Stimulated activated CD8-positive, alpha-beta memory T cell treated with anti-CD3 and anti-CD28 coated beads, Interleukin-4, amount 100 ng/mL, for 1 hour (primary cell): ENCODE measurements at places on chromosomes 1 and 21.

- no peak for DNase-seq
These were observed 198.1 kb upstream of the USP24 start for GRCh38 chr1:55413286-55413685.

DNA sequence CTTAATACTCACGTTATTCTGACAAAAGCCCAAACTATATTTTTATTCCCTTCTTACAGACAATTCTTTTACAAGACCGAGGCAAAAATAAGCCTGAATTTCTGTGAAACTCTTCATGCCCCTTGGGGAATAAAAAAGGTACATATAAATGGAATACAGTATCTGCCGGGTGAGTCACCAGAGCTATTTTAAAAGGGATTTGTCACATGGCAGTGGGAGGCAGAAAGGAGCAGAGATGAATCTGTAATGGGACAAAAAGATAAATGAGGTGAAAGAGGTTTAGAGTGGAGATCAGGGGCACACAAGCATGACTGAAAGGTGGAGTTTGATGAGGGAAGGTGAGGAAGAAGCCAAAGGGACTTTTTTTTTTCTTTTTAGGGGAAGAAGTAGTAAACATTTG is 8.8 kb downstream of the XCL1 start:
- DNase-seq = no peak

DNA sequence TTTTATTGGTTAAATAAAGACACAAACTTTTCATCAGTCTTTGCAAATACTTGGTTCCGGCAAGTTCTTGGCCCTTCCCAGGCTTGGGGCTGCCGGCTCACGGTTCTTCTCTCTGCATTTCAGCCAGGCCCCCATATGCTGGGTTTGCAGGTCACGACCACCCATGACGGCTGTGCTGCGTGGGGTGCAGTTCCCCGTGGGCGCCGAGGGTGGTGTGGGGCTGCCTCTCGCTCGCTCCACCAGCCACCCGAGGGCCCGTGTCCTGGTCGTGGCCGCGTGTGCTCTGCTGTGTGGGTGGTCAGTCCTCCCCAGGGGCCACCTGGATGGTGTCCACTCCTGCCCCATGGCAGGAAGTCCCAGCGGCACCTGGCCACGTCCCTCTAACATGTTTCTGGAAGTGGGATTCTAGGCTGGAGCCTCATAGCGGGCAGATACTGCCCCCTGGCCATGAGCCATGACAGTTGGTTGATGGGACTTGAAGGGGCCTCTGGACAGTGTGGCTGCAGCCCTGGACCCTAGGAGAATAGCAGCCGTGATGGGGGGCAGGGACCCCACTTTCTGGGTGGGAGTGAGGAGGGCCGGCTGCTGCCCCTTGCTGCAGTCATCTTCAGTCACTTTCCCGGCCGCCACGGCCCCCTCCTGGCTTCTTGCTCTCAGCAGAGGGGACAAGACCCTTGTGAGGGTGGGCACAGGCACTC is 46.3 kb downstream of the SKI start:
- no peak for DNase-seq

GRCh38 chr1:27660300-27660835 is 11.6 kb downstream of the IFI6 start:
- no peak for DNase-seq

- no peak for DNase-seq
These were observed 90.2 kb upstream of the PPM1J start for GRCh38 chr1:112805155-112805853.

- no peak for DNase-seq
These were observed 8.2 kb downstream of the VANGL1 start for GRCh38 chr1:115649964-115650363.

GRCh38 chr1:89622895-89623294 is 10.0 kb upstream of the LRRC8C start:
- DNase-seq = no peak

- DNase-seq = no peak
These were observed 100.0 kb upstream of the NRIP1 start for GRCh38 chr21:15164678-15165303.

- DNase-seq = no peak
These were observed 107.8 kb downstream of the EDEM3 start for GRCh38 chr1:184646824-184647223.

- no peak for DNase-seq
These were observed 237.0 kb upstream of the SGIP1 start for GRCh38 chr1:66296951-66297350.

DNA sequence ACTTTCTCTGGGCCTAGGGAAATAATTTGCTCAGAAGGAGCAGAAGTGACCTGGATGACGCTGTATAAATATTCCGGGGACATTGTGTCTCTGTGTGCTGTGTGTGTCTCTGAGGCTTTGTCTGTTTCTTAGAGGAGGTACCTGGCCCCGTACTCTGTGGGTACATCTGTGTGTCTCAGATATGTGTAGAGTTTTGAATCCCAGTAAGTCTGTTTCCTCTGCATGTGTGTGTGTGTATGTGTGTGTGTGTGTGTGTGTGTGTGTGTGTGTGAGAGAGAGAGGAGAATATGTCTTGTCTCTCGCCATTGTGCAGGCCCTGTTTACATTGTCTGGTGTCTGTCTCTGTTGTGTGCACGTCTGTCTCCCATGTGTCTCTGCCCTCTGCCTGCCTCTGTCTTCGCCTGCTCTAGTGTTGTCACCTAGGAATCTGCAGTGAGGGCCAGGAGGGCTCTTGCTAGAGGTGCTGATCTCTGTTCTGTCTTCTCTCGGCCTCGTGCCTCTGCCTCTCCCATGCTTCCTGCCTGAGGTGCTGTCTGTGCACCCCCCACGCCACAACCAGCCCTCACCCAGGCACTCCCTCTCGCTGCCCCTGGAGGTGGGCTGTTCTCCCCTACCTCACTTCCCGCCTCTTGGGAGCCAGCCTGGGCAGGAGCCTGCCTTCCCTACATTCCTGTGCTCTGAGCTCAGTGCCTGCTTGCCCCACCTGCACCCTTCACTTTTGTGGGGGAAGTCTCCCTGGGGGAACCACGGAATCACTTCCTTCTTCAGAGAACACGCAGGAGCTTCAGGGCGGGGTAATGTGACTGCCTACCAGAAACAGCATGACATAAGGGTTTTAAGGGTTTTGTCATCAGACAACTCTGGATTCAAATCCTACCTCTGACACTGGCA is 5.9 kb downstream of the MAP7D1 start:
- no peak for DNase-seq

DNA sequence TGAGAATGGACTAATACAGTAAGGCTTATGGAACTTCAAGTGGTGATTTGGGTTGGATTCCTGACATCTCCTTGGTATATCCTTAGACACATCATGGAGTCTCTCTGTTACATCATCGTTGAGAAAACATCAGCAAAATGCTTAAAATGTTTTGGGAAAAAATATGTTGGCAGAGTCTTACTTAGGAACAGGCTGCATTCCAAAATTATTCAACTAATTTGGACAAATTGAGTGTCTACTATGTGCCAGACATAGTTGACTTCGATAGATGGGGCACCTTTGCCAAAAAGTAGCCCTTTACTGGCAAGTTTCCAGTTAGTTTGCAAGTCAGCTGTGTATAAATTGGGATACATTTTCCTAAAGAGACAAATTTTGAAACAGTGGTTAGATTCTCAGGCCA is 253.4 kb upstream of the ST6GALNAC5 start:
- no peak for DNase-seq

GRCh38 chr1:47779613-47780012 is 217.6 kb downstream of the TRABD2B start:
- DNase-seq = no peak

- DNase-seq = no peak
These were observed 39.0 kb upstream of the PPP1R15B start for GRCh38 chr1:204450461-204451257.

- no peak for DNase-seq
These were observed 75.7 kb downstream of the UCHL5 start for GRCh38 chr1:192983349-192983980.

GRCh38 chr1:206952171-206952570 is 5.9 kb upstream of the PIGR start:
- DNase-seq = no peak

DNA sequence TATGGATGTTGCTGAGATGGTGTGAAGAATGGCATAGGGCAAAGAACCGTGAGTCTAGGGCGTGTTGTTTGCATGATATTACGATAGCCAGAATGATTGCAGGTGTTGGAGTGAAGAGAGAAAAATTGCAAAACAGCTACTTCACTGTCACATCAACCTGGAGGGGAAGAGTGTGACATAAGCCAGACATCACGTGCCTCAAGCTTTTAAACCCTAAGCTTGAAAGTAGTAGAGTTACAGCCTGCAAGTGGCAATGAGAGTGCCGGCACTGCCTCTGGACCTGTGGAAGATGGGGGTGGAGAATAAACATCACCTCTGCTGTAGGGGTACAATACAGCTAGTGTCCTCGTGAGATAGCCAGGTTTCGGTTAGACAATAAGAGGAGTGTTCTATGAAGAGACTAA is 11.1 kb downstream of the EEIG2 start:
- no peak for DNase-seq

DNA sequence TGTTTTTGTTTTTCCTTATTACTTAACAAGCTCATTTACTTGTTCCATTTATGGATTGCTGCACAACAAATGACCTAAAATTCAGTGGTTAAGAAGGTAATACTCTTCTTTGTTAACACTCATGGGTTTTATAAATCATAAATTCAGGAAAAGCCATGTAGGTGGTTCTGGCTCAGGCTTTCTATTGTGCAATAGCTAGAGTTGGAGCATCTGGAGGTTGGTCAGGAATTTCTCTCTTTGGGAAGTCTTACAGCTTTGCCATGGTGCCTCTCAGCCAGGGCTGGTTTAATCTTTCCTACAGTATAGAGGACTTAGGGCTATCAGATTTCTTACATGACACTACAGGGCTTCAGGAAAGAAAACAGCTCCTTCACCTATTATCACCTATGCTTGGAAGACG is 1677.1 kb downstream of the KCNT2 start:
- DNase-seq = no peak

DNA sequence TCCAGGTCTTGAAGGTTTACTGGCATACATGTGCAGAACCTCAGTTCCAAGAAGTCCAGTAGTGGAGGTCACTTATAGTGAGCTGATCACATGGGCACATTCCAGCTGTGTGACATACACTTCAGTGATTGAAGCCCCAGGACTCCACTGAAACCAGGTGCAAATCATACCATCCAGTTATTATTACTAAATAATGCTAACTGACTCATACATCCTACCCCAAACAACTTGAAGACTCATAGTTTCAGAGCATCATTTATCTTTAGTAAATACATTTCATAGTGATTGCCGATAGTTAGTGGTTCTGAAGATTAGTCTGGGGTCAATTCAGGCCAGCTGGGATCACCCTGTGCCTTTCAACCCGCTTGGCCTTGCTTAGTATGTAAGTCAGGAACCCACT is 137.9 kb upstream of the UBE2U start:
- no peak for DNase-seq

- DNase-seq = no peak
These were observed 8.6 kb upstream of the ACTRT2 start for GRCh38 chr1:3012456-3013291.

DNA sequence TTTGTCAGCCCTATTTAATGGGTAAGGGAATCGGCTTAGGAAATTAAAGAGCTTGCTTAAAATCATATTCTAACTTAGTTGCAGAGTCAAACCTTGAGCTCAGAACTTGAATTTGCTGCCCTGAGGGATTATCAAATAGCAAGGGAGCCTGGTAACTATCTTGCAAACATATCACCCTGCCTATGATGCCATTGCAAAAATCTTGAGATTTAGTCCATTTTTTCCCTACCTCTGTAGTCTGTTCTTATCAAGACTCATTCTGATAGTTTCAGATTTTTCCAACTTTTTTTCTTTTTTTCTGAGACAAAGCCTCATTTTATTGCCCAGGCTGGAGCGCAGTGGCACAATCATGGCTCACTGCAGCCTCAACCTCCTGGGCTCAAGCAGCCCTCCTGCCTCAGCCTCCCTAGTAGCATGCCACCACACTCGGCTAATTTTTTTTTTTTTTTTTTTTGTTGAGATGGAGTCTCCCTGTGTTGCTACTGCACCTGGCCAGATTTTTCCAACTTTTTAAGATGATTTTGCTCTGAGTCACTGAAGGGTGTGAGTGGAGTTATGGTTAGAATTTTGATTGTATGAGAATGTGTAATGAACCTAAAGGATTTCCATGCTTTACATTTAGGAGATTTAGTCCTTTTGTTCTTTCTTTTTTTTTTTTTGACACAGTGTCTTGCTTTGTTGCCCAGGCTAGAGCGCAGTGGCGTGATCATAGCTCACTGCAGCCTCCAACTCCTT is 12.2 kb downstream of the SARS1 start:
- DNase-seq = no peak

DNA sequence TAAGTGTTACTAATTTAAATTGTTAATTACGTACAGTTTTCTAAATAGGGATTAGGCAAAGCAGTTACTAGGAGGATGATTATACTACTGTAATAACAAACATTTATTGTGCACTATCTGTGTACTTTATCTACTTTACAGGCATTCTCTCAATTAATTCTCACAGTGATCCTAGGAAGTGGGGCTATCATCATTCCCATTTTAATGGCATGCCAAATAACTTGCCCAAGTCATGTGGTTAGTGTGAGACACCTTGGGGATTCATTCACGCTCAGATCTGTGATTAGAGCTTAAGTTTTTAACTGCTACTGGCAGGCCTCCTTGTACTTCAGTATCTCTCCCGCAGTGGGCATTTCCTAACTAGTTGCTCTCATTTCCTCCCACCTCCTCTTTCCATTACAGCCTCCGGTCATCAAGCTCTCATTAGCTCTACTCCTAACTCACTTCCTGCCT is 11.5 kb downstream of the PHLDA3 start:
- DNase-seq = no peak

- no peak for DNase-seq
These were observed 326.7 kb upstream of the CAMK1G start for GRCh38 chr1:209256766-209257350.

GRCh38 chr1:178540204-178540603 is 27.3 kb downstream of the TEX35 start:
- DNase-seq = no peak

DNA sequence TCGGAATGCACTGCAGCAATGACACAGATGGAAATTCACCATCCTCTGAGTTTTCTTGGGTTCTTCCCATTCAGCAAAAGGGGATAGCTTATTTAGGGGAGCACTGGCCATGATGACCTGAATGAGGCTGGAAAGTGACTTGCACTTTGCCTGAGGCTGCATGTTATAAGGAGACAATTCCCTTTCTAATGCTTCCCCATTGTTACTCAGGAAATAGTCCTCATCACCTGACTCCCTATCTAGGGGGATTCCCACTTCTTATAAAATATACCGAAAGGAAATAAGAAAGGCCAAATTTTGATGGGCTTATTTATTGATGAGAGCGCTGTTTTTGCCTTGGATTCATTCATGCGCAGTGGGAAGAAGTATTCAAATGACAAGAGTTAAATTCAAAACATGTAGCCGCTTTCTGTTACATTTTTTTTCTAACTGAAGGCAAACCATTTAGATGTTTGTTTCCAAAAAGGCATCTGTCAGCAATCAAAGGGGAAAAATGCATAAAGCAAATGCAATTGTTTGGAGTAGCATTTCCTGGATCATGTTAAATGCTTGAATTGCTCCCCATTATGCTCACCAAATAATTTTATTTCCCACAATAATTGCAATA is 220.3 kb upstream of the NFIA start:
- no peak for DNase-seq

GRCh38 chr21:44301961-44302406 is 2.1 kb downstream of the PFKL start:
- DNase-seq = no peak

- DNase-seq = no peak
These were observed 97.9 kb upstream of the RGS1 start for GRCh38 chr1:192477630-192478029.

GRCh38 chr1:219585837-219586455 is 27.0 kb downstream of the ZC3H11B start:
- DNase-seq = no peak

- DNase-seq = no peak
These were observed 3.4 kb downstream of the USP33 start for GRCh38 chr1:77756052-77756754.
